ENCODE measurements at places on chromosomes 16 and 17.

DNA sequence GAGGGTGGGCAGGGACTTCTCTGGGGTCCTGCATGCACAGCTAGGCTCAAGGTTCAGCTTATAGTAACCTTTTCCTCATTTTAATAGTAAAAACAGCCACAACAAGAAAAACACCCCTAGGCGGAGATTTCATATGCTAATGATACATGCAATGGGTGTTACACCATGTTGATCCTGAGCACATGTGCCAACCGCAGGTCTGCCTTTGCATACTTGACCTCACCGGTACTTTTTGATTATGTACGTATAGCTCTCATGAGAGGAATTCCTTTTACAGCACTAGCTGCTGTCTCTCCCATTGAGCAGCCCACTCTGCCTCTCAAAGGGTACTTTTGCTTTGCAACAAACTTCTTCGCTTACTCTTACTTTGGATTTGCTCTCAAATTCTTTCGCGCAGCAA is 1.9 kb downstream of the KRTAP4-8 start:
- no peak for DNase-seq

- DNase-seq, result no peak
Observed at GRCh38 chr17:59620518-59621259, 994 bp downstream of the CLTC start.

- DNase-seq, result no peak
Observed at GRCh38 chr16:23706439-23706838, 6.6 kb downstream of the ERN2 start.

DNA sequence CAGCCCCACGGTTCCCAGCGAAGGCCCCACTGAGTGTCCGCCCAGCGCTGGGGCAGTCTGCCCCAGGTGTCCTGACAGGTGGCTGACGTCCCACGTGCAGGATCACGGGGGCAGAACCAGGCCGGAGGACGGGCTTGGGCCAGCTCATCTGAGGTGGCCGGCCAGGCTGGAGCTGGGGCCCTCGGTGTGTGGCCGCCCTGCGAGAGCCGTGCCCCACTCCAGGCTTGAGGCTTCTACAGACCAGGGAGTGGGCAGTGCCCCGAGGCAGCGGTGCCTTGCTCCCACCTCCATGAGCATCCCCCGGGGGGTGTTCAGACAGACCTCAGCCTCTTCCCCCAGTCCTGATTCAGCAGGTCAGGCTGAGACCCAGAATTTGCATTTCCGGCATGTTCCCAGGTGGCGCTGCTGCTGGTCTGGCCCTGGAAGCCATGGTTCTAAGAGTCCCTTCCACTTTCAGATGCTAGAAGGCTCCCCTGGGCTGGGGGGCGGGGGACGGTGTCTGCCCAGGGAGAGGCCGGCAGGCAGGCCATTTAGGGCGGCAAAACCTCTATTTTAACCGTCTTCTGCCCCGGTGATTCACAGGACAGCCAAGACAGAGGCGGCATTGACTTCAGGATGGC is 35.4 kb upstream of the PABPN1L start:
- no peak for DNase-seq

- DNase-seq, result no peak
Observed at GRCh38 chr16:25716186-25716585, 24.4 kb downstream of the HS3ST4 start.

- DNase-seq, result peak; percentile 91
Observed at GRCh38 chr16:57479976-57480753, 6.1 kb downstream of the DOK4 start.

DNA sequence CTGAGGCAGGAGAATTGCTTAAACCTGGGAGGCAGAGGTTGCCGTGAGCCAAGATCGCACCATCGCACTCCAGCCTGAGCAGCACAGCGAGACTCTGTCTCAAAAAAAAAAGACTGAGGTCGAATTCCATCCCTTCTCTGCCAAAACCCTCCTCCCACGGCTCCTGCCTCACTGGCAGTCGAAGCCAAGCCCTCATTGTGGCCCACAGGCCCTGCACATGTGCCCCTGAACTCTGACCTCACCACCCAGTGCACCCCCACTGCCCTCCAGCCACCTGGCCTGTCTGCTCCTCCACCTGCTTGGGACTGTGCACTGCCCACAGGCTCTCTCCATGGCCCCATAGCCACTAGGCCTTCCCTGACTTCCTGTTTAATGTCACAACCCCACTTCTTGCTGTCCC is 7.0 kb downstream of the MYO15A start:
- no peak for DNase-seq

DNA sequence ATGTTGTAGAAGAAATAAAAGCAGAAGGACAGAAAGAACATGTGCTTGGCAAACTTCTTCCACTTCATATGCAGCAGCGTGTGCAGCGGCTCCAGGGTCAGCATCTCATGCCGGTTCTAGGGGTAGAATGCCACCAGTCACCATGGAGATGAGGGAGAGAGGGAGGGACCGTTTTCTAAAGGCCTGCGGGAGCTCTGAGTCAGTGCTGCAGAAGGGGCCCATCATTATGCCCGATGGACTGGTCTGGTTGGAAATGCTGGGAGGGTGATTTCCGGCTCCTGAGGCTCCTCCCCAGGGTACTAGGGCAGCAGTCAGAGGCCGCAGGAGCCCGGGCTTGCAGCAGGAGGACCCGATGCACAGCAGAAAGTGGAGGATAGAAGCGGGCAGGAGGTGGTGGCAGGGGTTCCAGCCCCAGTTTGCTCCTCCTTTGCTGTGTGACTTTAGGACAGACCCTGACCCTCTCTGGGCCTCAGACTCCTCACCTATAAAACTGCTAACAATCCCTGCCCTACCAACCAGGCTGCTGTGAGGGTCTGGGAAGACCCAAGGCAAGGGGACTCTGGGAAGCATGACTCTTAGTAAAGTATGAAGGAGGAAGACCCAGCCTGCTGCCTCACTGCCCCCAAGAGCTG is 28.6 kb downstream of the TRPV3 start:
- peak; percentile 86 for DNase-seq

DNA sequence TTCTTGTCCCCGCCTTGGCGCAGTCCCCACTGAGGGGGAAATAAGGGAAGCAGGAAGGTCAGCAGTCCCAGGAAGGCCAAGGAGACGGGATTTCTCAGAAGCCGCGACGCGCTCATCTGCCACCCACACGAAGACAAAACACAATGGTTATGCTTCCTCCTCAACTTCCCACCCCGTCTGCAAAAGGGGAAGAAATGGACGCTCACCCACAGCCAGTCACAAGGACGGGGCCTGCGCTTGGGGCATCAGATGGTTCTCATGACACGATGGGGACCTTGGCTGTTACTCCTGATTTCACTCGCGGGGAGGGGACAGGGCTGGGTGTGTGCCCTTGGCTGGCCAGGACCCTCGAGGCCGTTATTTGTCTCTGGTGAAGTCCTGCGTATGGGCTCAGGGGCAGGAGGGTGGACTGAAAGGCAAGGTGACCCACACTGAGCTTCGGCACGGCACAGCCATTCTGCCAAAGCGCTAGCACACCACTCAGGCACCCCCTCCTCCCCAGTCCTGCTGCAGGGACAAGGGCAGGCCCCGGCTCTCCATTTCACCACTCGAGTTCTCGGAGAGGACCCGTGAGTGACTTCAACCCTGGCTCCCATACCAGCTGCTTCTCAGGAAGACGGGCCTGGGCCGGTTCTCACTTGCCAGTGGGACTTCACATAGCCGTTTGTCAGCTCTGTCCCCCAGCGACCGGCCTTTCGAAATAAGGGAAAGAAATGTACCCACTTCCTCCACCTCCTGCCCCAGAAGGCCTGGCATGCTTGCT is 84.5 kb downstream of the ABR start:
- DNase-seq, result no peak

DNA sequence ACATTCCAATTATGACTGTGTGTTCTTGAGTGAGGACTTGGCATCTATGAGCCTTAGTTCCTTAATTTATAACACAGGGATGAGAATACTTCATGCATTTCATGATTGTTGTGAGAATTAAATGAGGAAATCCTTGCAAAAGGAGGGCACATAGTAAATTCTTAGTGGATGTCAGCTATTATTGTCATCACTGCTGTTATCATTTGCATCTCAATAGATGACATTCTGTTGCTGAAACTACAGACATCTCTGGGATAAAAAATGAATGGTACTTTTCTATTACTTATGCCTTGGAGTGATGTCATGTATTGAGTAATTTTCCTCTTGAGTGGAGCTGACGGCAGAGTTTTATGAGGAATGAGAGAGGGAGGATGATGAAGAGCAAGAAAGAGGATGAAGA is 184.4 kb upstream of the CDH11 start:
- DNase-seq, result peak; percentile 41

DNA sequence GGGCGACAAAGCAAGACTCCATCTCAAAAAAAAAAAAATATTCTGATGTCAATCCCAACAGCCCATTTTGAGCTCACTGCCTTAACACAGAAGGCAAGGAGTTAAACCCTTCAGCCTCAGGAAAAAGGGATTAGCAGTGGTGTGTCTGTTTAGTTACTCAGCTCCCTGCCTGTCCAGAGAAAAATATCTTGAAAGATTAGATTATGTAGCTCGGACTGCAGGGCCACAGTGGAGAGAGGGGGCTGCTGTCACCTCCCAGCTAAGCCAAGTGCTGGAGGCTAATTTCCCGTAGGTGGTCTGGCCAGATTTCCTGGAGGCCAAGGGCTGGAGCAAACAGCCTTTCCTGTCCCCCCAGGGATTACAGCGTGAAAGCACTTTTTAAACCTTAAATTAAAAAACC is 50.3 kb downstream of the C16orf95 start:
- peak; percentile 55 for DNase-seq

DNA sequence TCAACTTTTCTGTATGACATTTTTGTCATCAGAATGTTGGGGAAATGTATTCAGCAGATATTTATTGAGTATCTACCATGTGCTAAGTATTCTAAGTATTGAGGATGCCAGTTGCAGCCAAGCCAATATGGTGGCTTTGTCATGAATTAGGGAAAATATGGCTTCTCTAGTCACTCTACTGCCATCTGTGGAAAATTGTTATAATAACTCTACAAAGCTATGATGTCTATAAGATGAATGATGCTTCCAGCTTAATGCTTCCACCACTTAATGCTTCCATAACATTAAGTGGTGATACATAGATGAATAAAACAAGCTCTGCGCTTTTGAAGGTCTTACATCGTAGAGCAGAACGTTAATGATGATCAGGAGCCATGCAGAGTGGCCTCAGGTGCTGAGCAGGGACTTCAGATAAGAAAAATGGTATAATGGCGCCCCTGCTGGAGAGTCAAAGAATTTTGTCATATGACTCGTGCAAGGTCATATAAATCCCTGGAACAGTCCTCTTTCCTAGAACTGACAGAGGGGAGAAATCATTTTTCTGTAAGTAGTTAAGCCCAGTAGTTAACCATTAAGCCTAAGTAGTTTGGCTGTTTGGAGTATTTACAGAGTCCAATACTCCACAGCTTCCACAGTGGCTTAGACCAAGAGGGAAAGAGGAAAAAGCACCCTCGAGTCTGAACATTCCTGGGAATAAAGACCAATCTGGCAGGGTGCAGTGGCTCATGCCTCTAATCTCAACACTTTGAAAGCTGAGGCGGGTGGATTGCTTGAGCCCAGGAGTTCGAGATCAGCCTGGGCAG is 2.7 kb upstream of the TMIGD1 start:
- DNase-seq, result peak; percentile 46

DNA sequence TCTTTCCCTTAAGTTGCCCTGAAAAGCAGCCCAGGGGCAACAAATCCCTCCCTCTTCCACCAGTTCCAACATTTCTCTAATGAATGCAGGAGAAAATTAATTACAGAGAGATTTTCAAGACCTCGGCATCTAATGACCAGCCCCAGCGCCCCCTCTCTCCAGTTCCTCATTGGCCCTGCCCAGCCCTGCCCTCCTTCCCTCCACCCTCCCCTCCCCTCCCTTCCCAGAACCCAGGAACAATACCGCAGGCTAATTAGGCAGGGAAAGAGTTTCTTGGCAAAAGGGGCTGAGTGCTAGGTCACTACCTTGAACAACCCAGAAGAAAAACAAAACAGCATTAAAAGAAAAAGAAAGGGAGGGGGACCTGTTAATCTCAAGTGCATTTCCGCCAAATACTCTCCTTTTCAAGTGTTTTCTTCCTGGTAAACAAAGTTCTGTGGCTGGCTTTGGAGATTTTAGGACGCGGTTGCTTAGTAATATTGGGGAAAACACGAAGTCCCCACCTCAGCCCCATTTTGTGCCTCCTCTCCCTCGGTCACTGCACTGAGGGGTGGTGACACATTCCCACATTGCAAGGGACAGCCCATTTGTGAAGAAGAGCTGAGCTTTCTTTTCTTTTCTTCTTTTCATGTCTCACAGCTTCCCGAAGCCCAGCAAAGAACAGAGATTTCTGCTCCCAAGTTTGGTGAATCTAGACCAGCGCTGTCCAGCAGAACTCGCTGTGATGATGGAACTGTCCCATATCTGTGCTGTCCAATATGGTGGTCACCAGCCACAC is 215.4 kb downstream of the SOX9 start:
- DNase-seq, result no peak

DNA sequence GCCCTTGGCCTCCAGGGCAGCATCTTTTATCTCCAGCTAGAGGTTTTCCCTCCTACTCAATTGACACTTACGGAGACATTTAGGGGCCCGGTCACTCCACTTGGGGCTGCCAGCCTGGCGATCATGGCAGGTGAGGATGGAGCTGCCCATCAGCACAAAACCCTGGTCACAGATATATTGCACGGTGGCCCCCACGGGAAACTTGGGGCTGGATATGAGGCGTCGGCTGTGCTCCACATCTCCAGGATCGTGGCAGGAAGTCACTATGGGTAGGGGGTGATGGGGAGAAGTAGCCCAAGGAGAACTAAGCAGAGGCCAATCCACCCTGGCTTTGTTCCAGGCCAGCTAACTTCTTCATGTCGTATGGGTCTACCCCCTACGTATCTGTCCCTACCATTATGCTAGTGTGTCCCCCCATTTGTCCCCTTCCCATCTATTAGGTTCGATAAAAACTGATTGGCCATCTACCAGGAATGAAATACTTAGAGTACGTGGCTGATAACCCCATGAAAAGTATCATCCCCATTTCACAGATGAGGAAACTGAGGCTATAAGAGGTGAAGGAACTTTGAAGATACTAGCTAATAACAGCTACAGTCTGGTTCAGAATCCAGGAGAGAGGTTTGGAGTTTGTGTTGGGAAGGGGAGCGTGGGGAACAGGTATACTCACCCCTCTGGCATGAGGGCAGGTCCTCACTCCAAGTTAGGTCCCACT is 6.1 kb upstream of the PHF12 start:
- no peak for DNase-seq

GRCh38 chr17:4574448-4575045 is 9.8 kb upstream of the SMTNL2 start:
- DNase-seq, result no peak

DNA sequence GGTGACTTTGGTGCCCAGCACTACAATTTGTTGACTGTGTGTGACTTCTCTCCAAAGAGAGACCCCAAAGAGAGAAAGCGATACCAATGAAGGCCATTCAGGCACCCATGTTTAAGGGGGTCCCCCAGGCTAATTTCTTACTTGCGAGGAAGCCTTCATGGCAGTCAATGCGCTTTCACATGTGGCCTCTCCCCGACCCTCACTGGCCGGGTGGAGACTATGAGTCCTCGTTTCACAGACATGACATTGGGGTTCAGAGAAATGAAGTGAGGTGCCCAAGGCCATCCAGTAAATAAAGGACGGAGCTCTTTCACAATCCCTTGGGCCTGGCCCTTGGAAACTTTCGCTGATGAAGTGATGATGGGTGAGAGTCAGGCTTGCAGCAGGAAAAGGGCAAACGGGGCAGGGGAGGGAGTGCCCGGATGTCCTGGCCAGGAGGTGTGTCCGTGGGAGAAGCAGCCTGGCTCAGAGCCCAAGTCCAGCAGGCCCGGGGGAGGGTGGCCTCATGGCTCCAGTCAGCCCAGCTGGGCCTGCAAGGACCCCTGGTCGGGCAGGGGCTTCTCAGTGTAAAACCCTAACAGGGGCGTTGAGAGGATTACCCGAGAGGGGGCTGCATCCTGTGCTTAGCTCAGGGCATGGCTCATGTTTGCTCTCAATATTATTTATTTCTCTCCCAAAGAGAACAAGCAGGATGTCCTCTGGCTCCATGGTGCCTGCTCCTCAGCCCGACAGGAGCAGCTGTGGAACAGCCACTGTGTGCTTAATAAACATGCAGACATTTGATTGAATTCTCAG is 14.7 kb downstream of the TBX2 start:
- no peak for DNase-seq
